ENCODE measurements at places on chromosomes 16 and 17.

DNA sequence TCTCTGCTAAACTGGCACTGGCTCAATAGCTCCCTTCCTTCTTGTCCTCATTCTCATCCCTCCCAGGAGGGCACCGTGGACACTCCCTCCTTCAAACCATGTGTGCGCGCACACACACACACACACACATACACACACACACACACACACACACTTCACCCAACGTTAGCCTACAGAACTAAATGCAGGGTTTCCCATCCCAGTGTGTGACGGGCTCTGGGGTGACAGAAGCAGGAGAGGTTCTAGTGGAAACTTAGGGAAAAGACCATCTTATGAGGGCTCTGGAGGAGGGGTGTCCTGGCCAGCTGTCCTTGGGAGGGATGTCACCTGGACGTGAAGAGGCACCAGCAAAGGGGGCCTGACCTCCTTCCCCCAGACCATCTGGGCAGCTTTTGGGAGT, 19.7 kb downstream of the OSBPL7 start:
- DNase-seq: no peak

GRCh38 chr17:412211-413015, 59.8 kb upstream of the RPH3AL start:
- peak; percentile 70 for DNase-seq

DNA sequence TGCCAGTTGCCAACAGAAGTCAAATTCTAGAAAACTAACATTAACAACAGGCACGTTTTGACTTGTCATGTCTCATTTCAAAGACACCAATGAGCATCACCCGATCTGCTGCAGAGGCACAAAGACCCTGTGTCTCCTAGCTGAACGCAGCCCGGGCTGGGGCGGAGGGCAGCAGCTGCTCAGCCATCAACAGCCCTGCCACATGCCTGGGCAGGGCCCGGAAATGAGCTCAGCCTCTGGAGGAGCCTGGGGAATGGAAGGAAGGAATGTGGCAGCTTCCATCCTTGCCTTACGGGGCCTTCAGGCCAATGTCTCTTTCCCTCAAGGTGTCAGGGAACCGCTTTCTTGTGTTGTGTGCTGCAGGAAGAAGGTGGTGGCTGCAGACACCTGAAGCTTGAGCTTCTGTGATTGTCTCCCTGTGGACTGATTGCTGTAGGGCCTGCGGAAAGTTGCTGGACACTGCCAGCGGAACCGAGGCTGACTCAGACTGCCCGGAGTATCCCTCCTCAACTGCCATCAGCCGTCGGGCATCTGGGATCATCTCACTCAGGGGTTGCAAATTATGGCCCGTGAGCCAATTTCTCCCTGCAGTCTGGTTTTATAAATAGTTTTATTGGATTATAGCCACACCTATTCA, 7.3 kb downstream of the CDH13 start:
- DNase-seq: no peak

GRCh38 chr16:27317320-27317719, 3.5 kb downstream of the IL4R start:
- DNase-seq: no peak

DNA sequence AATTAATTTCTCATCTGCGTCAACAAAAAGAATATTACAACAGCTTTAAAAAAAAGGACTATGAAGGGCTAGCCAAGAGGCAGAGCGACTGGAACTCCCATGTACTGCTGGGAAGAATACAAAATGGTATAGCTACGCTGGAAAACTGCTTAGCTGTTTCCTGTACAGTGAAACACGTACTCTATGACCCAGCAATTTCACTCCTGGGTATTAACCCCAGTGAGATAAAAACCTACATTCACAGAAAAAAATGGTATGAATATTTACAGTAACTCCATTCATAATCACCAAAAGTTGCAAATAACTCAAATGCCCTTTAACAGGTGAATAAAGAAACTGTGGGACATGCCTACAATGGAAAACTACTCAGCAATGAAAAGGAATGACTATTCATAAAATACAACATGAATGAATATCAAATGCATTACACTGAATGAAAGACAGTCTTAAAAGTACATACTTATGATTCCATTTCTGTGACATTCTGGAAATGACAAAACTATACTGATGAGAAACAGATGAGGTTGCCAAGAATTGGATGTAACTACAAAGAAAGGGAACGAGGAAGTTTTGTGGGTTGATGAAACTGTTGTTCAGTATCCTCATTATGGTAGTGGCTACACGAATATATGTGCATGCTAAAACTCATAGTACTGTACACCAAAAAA, 27.6 kb downstream of the CMTM4 start:
- DNase-seq: no peak

DNA sequence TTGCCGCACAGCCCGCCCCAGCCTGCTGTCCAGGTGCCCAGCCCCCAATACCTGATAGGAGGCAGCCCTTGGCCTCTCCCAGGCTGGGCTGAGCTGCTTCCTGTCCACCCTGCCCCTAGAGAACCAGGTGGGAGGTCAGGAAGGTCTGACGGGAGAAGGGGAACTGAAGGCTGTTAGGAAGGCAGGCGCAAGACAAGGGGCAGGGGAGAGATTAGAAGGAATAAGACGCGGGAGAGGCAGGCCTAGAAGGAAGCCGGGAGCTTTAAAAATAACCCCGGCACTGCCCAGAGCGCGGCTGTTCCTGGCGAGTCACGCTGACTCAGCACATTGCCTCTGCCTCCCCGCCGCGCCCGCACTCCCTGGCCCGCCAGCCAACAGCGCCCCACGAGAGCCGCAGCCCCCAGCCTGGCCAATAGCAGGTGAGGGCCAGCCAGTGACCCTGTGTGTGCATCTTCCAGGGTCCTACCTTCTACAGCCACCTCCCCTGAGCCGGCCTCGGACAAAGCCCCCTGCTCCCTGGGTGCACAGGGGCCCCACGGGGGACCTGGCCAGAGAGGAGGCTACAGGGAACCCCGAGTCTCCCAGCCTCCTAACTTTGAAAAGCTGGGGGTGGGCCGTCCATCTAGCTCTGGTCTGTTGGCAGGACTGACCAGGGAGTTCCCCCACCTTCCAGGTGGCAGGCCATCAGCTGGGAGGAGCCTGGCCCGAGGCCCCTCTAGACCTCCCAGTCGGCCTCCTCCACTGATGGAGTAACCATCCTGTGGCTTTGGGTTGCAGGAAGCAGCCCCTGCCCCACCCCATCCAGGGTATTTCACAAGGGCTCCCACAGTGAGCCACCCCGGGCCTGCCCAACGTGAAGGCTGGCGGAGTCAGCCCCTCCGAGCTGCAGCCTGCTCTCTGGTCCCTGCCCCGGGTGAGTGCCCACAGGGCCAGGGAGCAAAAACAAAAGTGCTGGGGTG, 4.0 kb downstream of the MAFG start:
- peak; percentile 96 for DNase-seq

- no peak for DNase-seq
Measured at GRCh38 chr16:54630284-54630967, 300.2 kb upstream of the IRX5 start.

DNA sequence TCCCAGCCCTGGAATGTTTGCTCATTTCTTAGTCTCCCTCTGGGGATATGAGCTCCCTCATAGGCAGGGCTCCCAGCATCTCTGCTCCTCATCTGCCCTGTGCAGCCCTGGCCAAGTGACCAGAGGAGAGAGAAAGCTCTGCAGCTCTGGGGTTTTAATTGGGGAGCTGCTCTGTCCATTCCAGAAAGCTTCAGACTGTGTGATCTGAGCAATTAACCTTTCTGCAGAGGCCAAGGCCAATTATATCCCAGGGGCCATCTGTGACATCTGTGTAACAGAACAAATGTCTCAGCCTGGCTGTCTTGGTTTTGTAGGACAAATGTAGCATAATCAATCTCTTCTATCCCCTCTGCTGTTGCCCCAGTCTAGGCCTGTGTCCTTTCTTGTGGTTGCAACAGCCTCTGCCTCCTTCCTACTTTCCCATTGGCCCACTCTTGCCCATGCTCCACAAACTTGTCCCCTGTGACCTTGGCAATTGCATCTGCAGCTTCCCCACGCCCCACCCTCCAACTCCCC, 156.0 kb downstream of the GSG1L start:
- DNase-seq: no peak

DNA sequence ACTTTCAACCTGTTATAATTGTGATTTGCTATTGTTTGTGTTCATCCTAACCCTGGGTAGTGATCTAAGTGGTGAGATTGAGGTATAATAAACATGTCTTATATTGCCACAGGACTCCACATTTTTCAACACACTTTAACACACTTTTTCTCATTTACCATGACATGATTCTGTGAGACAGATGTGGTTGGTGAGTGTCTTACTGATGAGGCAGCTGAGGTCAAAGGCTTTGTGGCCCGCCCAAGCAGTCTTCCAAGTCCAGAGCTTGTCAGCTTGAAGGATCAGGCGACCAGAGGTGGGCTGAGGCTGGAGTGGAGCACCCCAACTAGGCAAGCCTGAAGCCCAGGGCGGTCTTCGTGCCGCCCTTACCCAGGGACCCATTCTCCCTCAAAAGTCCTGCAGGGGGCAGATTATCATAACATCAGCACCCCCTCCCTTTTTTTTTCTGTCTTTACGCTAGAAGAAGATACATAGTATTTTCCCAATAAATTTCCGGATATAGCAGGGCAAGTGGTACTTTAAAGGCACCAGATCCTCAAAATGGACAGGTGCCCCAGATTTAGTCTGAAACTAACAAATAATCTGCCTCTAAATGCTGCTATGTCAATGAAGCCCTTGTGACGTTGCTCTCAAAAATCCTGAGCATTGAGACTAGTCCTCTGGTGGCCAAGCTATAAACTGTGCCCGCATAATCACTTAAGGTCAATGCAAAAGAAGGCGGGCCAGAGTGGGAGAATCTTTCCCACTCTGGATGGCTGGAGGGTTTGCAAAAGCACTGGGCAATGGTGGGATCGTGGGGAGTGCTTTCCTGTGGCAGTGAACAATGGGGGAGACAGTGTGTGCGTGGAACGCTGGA, 21.1 kb downstream of the KCTD19 start:
- DNase-seq: no peak

DNA sequence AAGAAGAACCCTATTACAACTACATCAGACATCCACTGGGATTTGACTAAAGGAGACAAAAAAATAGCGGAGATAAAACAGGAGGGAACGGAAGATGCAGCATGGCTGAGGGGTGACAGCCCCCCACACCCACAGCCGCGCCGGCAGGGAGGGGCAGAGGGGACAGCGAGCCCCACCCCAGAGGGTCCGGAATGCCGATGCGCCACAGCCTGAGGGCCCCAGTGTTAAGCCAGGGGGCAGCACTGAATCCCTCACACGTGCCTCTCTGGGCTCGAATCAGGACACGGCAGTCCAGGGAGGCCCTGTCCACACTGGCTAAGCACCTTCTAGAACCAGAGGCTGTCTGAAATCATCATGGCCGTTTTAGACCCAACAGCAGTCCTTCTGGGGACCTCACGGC, 18.8 kb downstream of the MAP1LC3B start:
- no peak for DNase-seq

GRCh38 chr17:74417178-74418045, 14.5 kb upstream of the GPRC5C start:
- peak; percentile 71 for DNase-seq

GRCh38 chr16:83603723-83604570, 203.8 kb upstream of the HSBP1 start:
- no peak for DNase-seq

DNA sequence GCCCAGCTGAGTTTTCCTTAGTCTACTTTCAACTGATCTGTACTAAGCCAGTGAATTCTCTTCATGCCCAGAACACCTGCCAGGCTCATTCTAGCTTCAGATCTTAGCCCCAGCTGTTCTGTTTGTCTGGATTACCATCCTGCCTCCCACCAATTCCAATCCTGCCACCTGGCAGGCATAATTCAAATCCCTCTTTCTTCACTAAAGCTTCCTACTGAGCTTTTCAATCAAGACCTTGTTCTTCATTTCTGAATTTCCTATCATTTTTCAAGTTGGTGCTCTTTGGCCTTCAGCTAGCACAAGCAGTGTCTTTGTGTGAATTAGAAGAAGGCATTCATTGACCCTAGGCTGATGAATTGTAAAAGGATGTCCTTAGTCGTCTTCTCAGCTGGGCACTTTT, 357.6 kb downstream of the UTP18 start:
- no peak for DNase-seq

DNA sequence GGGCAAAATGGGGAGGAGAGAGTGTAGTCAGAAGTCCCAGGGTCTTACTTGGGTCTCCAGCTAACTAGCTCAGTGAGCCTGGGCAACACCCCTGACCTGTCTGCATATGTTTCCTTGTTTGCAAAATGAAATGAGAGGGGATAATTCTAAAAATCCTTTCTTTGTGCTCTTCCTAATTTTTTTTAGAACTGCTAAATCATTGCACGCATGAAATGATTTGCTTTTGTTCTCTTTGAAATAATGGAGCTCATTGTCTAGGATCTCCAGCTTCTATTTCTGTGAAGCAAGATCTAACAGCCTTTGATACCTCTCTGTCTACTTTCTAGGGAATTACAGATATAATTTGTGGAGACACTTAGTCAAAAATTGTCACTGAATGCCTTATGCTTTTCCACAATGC, 181.3 kb downstream of the CDH13 start:
- DNase-seq: no peak

- DNase-seq: no peak
Measured at GRCh38 chr17:78706271-78706915, 75.7 kb downstream of the CYTH1 start.

DNA sequence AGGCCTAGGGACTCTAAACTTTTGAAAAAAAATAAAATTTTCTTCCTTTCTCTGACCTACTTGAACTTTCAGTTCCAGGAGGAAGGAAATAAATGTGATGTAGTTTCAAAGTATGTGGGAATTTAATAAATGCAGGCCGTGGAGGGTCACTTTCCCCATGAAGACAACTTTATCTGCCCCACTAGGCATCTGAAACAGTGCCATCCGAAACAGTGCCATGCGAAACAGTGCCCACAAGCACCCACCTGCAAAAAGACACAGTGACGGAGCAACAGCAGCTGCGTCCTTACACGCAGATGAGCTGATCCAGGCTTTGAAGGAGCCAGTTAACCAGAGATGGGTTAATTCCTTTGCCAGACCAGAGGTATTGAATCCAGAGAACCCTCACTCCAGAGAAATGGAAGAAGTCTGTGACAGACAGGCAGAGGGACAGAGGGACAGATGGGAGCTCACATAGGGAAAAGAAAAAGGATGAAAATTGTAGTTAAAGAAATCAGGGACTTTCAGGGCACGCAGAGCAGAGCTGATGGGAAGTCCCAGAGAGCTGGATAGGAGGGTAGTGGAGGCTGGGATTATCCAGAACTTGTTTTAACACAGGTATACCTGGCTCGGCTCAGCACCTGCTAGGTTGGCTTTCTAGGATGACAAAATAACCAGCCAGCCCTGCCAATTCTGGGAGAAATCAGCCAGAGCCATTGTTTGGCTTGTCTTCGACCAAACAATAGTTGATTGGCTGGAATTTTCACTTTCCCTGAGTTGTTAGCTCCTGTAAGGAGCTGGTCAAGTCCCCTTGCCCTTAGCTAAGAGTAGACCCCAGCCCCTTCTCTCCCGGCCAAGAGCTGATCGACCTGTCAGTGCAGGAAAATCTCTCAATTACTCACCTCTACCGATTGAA, 17.1 kb upstream of the HOXB13 start:
- no peak for DNase-seq

GRCh38 chr16:3690470-3690928, 26.8 kb downstream of the TRAP1 start:
- peak; percentile 83 for DNase-seq

GRCh38 chr17:28041844-28042656, 427 bp upstream of the NLK start:
- no peak for DNase-seq

- no peak for DNase-seq
Measured at GRCh38 chr16:27985981-27986380, 77.5 kb downstream of the GSG1L start.

Data from NB4 (cell line).